ENCODE measurements at places on chromosomes 1 and 21.

DNA sequence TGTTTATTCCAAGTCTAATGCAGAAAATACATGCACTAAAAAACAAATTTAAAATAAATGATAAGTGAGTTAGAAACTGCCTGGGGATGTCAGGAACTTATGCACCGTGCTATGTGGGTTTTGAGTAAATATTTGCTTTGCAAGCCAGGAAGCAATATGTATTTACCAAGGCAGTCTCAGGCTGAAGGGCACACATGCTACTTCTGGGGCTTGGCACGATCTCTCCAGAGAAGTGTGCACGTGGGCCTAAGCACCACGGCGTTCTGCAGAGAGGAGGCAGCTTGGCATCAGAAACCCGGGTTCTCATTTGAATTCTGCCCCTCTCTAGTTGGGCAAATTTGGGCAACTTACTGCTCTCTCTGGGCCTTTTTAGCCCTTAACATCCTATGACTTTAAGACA, 72.6 kb upstream of the ROR1 start:
- H3K27ac ChIP-seq: no peak overlapping the region
- H3K27me3 ChIP-seq: no peaks in the 10 kb centered on the region
- H3K4me3 ChIP-seq: no peak overlapping the region
- H3K4me1 ChIP-seq: no peaks in the 10 kb centered on the region
- DNase-seq: no peak
- no peaks in the 10 kb centered on the region for H3K36me3 ChIP-seq

DNA sequence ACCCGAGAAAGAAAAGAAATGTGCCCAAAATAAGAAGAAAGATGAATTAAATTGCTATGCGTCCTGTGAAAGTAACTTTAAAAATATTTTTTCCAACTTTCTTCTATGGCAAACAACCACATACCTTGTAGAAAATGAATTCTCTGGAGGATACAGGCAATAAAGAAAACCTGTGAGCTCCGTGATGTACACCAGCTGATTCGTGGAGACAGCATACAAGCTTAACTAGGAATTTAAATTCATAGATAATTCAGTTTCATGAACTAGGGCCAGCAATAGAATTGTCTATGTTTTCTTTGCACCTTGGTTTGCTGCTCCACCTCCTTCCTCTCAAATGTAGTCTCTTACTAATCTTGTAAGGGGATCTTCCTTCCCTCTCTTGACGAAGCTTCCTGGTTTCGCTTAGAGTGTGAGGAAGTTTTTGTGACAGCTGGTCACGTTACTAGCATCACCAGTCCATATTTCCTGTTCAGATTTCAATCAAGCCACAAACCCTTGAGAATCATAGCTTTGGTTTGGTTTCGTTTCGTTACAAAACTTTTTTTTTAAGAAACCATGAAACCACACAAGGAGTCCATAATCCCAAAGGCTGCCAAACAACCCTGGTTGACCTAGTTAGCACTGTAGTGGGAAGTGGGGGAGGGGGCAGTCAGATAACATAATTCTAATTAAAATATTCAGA, 35.8 kb downstream of the GREM2 start:
- peak overlapping the region; percentile 15 for H3K4me3 ChIP-seq
- H3K4me1 ChIP-seq: peaks cover 5% of the 10 kb centered on the region
- H3K27ac ChIP-seq: no peak overlapping the region
- H3K36me3 ChIP-seq: no peaks in the 10 kb centered on the region
- H3K27me3 ChIP-seq: no peaks in the 10 kb centered on the region

DNA sequence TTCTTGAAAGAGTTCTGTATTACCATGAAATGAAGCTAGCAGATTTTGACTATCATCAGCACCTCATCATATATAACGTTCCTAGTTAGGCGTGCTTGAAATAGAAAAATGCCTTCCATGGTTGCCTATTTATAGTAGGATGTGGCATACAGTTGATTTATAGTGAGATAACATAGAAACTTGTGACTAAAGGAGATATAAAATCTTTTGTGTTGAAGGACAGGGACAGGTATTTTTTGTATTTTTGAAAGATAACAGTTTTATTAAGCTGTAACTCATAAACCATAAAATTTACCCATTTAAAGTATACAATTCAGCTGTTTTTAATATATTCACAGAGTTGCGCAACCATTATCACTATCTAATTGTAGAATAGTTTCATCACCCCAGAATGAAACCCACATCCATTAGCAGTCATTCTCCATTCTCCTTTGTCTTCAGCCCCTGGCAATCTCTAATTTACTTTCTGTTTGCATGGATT, 19.3 kb downstream of the SPEN start:
- no peaks in the 10 kb centered on the region for H3K4me1 ChIP-seq
- no peak overlapping the region for H3K4me3 ChIP-seq
- H3K27me3 ChIP-seq: no peaks in the 10 kb centered on the region
- no peaks in the 10 kb centered on the region for H3K36me3 ChIP-seq
- no peak overlapping the region for H3K27ac ChIP-seq

- no peak overlapping the region for H3K4me3 ChIP-seq
- H3K27ac ChIP-seq: no peak overlapping the region
- H3K36me3 ChIP-seq: no peaks in the 10 kb centered on the region
- H3K4me1 ChIP-seq: peaks cover 8% of the 10 kb centered on the region
- no peaks in the 10 kb centered on the region for H3K27me3 ChIP-seq
These were observed 5.1 kb upstream of the TAF1A start for GRCh38 chr1:222594789-222595188.

All from common myeloid progenitor, CD34-positive (primary cell).